KG1 (cell line): ENCODE measurements at places on chromosomes 1 and 21.
A peak's percentile ranks its signal among the peaks of the same experiment; 100 is the strongest.

- no peak for DNase-seq
Observed at GRCh38 chr1:232386294-232386693, 243.6 kb downstream of the SIPA1L2 start.

GRCh38 chr1:26083208-26083607 is 15.8 kb upstream of the TRIM63 start:
- no peak for DNase-seq

DNA sequence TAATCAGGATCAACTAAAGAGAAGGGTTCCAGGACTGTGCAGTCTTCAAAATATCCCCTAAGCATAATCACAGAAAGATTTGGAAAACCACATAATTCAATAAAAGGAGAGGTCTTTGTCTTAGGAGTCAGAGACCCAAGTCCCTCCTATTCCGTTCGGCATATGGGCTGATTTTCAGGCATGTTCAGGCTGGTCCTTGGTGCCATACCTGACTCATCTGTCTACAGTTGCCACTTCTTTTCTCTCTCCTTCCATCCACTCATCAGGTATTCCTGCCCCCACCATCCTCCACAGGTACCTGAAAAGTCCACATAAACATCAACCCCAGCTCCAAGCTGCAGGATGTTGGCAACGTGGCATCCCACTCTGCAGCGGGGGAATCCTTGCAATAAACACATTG is 29.7 kb upstream of the RPL11 start:
- DNase-seq, result no peak

GRCh38 chr1:44244986-44245385 is 31.7 kb downstream of the DMAP1 start:
- no peak for DNase-seq

- DNase-seq, result no peak
Observed at GRCh38 chr1:10967090-10967489, 45.4 kb upstream of the TARDBP start.

GRCh38 chr1:34763142-34763781 is 3.7 kb downstream of the GJB4 start:
- no peak for DNase-seq

DNA sequence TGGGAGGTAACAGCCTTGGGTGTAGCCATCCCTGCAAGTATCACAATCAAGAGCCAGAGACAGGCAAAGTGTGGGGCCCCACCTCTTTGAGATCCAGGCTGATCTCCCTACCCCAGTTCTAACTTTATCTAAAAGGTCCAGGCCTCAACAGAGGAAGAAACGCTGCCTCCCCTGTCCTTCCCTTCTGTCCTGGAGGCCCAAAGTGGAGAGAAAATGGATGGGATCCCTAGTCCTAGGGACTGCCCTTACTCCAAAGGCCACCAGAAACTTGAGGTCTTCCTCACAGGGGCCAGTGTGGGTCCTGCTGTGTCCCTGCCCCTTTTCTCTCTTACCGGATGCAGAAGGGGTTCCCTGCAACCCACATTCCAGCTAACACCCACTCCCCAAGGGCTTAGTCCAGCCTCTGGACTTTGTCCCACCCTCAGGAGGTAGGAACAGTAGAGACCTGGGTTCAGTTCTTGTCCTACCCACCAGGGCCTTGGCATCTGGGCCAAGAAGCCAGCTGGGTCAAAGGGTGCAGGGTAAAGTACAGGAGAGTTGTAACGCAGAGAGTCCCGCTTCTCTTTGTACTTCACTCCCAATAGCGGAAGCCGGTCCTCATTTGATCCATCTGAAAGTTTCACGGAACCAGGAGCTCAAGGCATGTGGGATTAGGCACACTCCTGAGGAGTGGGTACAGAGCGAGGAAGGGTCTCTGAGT is 1.9 kb downstream of the HDGF start:
- no peak for DNase-seq

DNA sequence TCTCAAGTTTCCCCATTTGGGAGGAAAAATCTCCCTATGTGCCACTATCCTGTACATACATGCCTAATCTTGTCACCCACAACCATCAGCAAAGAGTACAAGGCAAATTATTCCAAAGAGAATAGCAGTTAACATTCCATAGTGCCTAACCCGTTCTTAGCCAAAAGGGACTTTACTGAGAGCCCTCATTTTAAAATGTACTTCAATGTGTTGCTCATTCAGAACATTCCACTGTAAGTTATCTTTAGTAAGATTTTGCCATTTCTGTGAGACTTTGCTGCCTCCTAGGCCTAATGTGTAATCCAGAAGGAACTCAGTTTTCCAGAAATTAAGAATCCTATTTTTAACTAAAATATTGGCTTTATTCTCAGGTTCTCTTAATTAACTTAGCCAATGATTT is 11.3 kb upstream of the MRPL55 start:
- DNase-seq, result no peak

DNA sequence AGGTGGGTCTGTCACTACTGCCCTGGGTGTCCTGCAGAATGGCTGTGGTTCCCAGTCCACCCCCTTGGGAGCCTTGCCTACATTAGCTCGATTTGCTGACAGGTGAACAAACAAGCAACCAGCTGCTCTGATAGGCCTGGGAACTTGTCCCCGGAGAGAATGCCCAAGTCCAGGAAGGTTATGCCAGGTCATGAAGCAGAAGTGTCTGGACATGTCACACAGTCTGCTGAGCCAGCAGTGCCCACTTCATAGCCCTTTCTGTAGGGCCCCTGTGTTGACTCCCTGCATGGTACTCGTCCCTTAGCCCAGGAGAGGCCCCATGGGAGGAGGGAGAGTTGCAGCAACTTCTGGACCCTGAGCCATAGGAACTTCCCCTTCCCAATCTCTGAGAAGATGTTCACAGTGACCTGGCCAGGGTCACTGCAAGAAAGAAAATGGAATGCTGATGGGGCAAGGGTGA is 31.0 kb downstream of the UCK2 start:
- DNase-seq, result no peak

GRCh38 chr1:47229886-47230691 is 1.9 kb downstream of the TAL1 start:
- no peak for DNase-seq

DNA sequence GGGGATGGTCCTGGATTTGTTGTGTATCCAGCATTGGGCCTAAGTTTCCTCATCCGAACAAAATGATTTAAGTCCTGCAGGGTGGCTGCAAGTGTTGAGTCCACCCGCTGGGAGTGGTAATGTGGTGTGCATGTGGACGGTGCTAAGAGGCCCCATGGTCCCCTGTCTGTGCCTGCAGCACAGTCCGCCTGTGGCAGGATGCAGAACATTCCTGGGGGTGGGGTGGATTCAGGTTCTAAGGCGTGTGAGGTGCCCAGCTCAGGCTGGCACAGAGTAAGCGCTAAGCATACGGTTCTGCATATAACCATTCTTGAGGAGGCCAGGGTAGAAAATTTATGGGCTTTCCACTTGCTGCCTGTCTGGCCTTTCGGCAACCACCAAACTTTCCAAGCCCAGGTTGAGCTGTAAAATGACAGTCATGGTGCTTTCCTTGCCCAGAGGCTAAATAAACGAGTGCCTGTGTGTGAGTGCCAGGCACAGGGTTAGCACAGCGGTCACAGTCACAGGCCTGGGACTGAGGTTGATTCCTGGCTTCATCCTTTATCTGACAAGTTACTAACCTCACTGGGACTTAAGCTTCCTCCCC is 30.7 kb downstream of the SLC2A1 start:
- DNase-seq, result no peak

DNA sequence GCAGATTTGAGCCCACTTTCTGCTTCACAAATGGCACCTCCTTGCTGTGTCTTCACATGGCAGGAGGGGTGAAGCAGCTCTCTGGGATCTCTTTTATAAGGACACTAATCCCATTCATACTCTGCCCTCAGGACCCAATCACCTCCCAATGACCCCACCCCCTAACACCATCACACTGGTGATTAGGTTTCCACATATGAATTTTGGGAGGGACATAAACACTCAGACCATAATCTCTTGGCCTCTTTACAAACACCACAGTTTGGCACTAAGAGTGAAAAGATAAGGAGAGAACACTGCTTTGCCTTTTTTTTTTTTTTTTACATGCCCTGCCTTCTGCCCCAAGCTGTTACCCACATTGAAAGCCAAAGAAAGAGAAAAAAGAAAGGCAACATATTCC is 166.2 kb upstream of the NFIA start:
- DNase-seq, result no peak

DNA sequence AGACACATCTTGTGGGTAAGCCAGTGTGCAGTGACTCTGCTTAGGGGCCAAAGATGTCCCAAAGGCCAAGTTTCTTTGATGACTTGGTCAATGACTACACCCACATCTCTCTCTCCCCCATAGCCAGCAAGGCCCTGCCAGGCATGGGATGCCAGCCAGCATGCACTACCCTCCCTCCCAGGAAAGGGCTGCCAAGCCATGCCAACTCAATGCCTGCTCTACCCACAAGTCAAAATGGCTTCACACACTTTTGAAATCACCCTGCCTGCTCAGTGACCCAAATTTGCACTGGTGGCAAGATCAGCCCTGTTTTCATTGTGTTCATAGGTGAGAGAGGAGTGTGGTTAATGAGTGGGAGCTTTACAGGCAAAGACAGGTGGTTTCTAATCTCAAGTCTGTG is 112.5 kb downstream of the MATN1 start:
- no peak for DNase-seq

- DNase-seq, result no peak
Observed at GRCh38 chr1:160367934-160368923, 1.4 kb downstream of the NHLH1 start.

- no peak for DNase-seq
Observed at GRCh38 chr1:206502812-206503211, 4.5 kb upstream of the RASSF5 start.

GRCh38 chr1:240169188-240169587 is 77.5 kb downstream of the FMN2 start:
- DNase-seq, result peak; percentile 14

GRCh38 chr1:8410791-8411190 is 92.9 kb downstream of the SLC45A1 start:
- no peak for DNase-seq

GRCh38 chr21:18007121-18007520 is 188.0 kb upstream of the C21orf91 start:
- no peak for DNase-seq

- no peak for DNase-seq
Observed at GRCh38 chr1:27144049-27144748, 10.7 kb downstream of the SLC9A1 start.

DNA sequence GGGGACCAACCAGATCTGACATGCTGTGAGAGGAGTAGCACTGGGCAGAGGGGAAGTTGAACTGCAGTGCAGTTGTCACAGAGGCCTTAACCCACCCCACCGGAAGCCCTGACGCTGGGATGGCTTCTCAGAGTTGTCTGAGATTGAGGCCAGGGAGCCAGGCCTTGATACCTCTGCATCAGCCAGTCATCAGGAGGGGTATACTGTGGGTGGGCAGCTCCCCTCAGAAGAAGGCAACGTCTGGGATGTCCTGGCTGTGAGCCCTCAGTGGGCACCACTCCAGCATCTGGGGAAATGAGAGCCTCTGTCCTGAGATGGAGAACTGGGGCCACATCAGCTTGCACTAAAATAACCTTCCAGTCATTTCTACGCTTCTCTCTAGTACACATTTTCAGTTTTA is 47.9 kb upstream of the BCAR3 start:
- DNase-seq, result no peak

DNA sequence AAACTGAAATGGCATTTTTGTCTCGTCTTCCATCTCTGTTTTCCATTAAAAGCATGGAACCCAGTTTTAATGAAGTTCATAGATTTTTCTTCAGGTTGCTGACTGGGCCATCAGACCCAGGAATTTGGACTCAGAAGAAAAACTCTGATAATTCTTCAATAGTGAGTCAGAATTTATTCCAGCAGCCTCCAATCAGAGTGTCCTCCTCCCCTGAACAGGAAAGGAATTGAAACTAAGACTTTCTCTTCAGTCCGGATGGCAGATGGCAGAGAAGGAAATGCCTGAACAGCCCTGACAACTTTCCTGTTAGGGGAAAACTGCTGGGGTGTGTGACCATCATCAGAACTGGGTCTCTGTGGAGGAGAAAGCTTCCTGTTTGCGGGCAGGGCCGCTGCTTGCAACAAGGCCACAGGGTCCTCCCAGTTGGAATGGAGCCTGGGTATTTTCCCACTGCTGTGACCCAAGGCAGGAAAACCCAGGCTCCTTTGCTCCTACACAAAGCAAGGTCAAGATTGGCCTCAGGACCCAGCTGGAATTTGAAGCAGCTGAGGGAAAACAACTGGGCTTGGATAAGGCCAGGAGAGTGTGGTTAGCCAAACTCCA is 20.7 kb downstream of the CD34 start:
- DNase-seq, result no peak

DNA sequence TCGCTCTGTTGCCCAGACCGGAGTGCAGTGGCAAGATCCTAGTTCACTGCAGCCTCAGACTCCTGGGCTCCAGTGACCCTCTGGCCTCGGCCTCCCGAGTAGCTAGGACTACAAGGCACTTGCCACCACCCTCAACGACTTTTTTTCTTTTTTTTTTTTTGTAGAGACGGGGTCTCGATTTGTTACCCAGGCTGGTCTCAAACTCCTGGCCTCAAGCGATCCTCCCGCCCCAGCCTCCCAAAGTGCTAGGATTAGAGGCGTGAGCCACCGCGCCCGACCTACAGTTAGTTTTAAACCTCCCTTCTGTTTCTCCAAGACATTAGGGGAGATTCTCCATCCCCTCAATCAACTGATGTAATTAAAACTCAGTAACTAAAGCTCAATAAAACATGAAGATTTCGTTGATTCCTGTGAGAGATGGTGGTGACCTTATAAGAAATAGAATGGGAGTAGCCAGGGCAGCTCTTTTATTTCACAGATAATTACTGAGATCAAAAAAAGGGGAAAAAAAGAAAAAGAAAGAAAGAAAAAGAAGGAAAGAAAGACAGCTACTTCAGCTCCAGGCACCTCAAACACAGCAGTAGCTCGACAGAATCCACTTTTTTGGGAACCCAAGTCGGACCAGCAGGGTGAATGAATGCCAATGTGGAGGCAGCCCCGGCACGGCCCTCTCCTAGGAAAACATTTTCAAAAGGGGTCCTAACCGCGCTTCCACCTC is 598 bp downstream of the GON4L start:
- DNase-seq, result no peak

DNA sequence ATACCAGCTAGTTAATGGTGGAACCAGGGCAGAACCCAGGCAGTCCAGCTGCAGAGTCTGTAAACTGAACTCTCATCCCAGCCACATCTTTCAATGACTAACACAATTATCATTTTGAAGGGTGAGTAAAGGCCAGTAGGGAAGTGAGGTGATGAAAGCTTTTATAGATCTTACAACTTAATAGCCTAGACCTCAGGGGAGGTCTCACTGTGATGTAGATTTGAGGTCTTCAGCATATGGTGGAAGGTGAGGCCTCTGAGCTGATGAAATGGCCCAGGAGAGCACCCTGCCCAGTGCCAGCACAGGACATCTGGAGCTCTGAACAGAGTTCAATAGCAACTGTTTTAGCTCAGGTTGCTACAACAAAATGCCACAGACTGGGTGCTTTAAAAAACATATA is 44.8 kb upstream of the POU2F1 start:
- no peak for DNase-seq

GRCh38 chr1:205486258-205486657 is 18.2 kb upstream of the CDK18 start:
- DNase-seq, result no peak

- DNase-seq, result no peak
Observed at GRCh38 chr1:54397980-54398379, 8.2 kb downstream of the SSBP3 start.

GRCh38 chr1:223695941-223696340 is 16.4 kb upstream of the CAPN2 start:
- DNase-seq, result no peak
